ENCODE measurements at places on chromosomes 6 and 20. TPM values are rescaled to one million over a fixed set of nuclear protein-coding genes. Genes with fewer than 3 reads are reported as not detected.

GRCh38 chr6:89597372-89597771, 41.2 kb downstream of the LYRM2 start:
- DNase-seq: no peak

The TSBP1 gene
- not detected for total RNA-seq

DNA sequence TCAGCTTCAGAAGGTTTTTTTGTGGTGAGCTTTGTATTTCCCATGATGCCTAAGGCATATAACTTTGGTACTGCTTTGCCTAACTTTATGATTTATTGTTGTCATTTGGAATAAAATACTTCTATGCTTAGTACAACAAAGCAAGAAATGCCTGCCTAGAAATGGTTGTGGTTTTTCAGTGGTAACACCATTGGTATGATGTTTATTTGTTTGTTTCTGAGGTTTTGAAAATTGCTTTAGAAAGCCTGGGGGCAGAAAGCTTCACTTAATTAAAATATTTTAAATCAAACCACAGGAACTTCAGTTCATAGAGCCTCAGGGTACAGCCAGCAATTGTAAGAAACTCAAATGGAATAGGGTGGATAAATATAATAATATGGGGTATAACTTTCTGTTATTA, 351.2 kb upstream of the MAP3K7 start:
- no peak for DNase-seq

The FBXO9 gene
- 46.3 TPM for total RNA-seq

DNA sequence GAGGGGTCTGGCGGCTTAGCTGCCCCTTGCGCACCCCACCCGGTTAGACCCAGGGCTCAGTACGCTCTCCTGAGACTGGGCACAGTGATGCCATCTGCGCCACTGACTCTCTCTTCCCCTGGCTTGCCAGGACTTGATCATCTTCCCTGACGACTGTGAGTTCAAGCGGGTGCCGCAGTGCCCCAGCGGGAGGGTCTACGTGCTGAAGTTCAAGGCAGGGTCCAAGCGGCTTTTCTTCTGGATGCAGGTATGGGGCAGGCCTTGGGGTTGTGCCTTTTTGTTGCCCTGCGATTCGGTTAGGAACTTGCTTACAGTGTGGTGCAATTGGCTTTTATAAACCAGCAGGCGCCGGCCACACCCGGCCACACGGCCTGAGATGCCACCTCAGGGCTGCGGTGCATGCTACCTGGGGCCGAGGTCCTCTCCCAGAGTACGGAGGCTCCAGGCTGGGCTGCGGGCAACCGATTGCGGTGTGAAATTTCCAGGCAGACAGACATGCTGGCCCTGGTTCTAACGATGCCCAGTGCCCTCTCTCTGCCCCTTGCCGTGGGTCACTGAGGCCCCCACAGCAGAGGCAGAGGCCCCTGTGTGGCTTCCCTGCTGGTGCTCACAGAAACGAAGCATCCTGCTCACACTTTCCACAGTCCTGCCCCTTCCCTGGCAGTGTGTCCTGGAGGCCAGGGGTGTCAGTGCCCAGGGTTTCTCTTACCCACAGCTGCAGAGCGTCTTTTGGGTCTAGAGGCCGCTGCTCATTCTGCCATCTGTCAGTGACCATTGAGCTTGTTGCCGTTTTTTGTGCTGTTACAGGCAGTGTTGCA, 1.7 kb downstream of the ADRM1 start:
- no peak for DNase-seq

The LRFN2 gene
- total RNA-seq: not detected

The HNF4A gene
- 0.17 TPM for total RNA-seq

DNA sequence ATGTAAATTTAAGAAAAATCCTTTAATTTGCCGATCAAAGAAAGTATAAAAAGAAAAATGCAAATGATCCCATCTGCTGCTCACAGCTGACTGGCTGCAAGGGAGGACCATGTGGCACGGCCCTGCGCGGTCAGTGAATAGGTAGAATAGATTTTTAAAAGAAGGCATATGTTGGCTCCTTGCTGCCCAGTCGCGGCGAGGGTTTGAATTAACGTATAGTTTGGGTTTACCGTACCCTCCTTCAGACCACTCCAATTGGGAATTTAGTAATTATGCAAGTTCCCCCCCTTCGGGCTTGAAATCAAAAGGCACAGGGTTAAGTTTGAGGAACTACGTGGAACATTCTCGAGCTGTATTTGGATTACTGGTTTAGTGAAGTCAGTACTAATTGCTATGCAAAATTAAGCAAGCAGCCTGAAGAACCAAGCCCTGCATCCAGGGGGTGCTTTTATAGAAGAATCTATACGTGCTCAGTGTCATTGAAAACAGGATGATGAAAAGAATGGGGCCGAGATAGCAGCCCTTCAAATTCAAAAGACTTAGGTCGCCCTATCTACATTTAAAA, 1.1 kb upstream of the BEND3 start:
- peak; percentile 64 for DNase-seq

GRCh38 chr6:20661721-20662120, 127.5 kb downstream of the CDKAL1 start:
- DNase-seq: no peak

- DNase-seq: no peak
Observed at GRCh38 chr6:139649732-139650131, 275.3 kb upstream of the CITED2 start.

DNA sequence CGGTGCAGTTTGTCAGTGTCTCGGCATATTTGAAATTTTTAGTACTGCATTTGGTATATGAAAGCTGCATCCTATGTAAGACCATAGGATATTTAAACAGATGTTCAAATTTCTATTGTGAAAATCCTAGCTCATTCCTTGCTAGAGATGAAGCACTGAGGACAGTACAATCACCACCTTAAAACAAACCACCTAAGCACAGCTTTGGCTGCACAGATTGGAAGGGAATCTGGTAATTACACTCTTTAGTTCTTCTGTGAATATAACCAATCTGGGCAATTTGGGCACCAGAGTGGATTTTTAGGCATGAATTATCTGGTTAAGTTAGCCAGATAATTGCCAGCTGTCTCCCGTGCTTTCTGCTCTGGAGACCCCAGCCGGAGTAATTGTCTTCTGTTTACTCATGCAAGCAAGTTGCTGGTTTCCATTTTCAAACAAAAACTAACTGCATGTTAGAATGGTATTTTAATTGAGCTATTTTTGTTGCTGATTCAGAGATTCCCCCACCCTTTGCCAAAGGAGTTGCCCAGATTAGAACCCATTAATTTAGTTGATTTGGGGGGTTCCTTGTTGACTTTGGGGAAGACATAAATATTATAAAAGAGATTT, 36.9 kb downstream of the E2F3 start:
- no peak for DNase-seq

The ETV7 gene
- total RNA-seq: 1.7 TPM

- no peak for DNase-seq
Observed at GRCh38 chr6:144519426-144519825, 234.3 kb downstream of the UTRN start.
